ENCODE measurements at places on chromosomes 11 and 22. TPM values are rescaled to one million over a fixed set of nuclear protein-coding genes. Genes with fewer than 3 reads are reported as not detected.

Gene ANKK1
- not detected for total RNA-seq

Gene USP47
- total RNA-seq: 59.1 TPM

Gene ACRV1
- under 0.01 TPM for total RNA-seq

Gene KCNJ11
- 0.22 TPM for total RNA-seq

Gene GUCY1A2
- total RNA-seq: 0.22 TPM

Gene GNAZ
- under 0.01 TPM for total RNA-seq

Gene MYRF
- 0.20 TPM for total RNA-seq

Gene GRIA4
- not detected for total RNA-seq

Gene FXYD6
- 0.22 TPM for total RNA-seq

Gene GSTT2B
- 4.0 TPM for total RNA-seq

Gene PHF5A
- total RNA-seq: 66.1 TPM

Gene GRK3
- 0.20 TPM for total RNA-seq

Gene SLC22A25
- total RNA-seq: not detected

Gene RAPSN
- total RNA-seq: not detected

Gene TENM4
- total RNA-seq: not detected

Gene SCUBE2
- total RNA-seq: 0.99 TPM

Gene ZP1
- total RNA-seq: not detected

Gene TRPM5
- total RNA-seq: not detected

Gene ANGPTL5
- total RNA-seq: not detected

Gene LSP1
- total RNA-seq: not detected

Gene MRGPRX3
- total RNA-seq: under 0.01 TPM

Gene NLRP10
- not detected for total RNA-seq

Gene KCNJ1
- under 0.01 TPM for total RNA-seq

Gene SCGB1D2
- not detected for total RNA-seq

Gene OR5T3
- total RNA-seq: not detected

Gene CBLIF
- total RNA-seq: not detected

Gene BLID
- total RNA-seq: 0.22 TPM

Gene GAS2
- total RNA-seq: 0.87 TPM

Gene E2F8
- 0.20 TPM for total RNA-seq

Gene GGA1
- 29.2 TPM for total RNA-seq

Gene TRIOBP
- 79.8 TPM for total RNA-seq

Gene PAFAH1B2
- 141 TPM for total RNA-seq

Gene DGCR6
- 0.60 TPM for total RNA-seq

Gene BRSK2
- total RNA-seq: 0.22 TPM

Gene SMC1B
- total RNA-seq: not detected
